GOT3 (cell line): ENCODE measurements at places on chromosomes 11 and 22.

- no peak for DNase-seq
These were observed 48.6 kb downstream of the CADM1 start for GRCh38 chr11:115455613-115456012.

DNA sequence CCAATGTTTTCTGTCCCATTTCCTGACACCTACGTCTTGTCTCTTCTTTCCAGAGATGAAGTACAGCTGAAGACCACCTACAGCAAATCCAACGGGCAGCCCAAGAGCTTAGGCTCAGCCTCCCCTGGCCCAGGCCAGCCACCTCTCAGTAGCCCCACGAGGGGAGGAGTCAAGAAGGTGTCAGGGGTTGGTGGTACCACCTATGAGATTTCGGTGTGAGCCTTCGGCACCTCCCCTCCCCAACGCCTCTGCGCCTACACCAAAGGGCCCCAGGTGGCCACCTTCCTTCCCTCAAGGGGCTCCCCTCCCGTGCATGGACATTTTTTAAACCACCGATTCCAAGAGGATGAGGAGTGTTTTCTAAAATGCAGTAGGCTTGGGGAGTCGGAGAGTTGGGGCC lies 12.2 kb downstream of the MED19 start:
- DNase-seq: no peak

GRCh38 chr11:17764446-17765218 lies 30.1 kb downstream of the KCNC1 start:
- no peak for DNase-seq

- no peak for DNase-seq
These were observed 74.6 kb upstream of the TEAD1 start for GRCh38 chr11:12599408-12600143.

DNA sequence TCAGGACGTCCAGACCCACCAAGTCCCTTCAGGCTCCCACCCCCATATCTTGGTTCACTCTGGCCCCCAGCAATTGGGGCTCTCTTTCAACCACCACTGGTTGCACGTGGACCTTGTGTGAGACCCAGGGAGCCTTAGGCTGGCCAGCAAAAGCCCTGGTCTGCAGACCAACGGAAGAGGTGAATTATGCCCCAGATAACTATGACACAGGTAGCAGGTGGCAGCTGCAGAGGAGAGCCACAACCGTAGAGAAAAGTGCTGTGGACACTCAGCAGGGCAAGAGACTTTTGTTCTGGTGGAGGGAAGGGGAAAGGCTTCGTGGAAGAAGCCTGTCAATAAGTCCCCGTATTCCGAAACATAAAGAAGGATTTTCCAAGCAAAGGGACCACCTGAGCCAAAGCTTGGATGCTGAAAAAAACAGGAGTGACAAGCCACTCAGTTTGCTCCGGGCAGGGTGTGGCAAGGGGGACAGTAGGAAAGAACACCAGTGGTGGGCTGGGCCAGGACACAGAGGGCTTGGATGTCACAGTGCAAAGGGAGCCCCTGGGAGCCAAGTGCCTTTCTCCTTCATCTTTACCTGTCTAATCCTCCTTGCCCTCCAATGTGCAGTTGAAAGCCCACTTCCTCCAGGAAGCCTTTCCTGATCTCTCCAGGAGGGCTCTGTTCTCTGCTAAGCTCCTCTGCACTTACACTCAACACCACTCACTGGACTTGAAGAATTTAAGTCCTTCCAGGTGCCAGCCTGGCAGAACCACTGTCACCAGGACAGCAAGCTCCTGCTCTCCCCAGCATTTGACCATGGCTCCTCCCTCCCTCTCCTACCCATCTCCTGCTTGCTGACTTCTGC lies 264.7 kb downstream of the BUD13 start:
- DNase-seq: no peak

DNA sequence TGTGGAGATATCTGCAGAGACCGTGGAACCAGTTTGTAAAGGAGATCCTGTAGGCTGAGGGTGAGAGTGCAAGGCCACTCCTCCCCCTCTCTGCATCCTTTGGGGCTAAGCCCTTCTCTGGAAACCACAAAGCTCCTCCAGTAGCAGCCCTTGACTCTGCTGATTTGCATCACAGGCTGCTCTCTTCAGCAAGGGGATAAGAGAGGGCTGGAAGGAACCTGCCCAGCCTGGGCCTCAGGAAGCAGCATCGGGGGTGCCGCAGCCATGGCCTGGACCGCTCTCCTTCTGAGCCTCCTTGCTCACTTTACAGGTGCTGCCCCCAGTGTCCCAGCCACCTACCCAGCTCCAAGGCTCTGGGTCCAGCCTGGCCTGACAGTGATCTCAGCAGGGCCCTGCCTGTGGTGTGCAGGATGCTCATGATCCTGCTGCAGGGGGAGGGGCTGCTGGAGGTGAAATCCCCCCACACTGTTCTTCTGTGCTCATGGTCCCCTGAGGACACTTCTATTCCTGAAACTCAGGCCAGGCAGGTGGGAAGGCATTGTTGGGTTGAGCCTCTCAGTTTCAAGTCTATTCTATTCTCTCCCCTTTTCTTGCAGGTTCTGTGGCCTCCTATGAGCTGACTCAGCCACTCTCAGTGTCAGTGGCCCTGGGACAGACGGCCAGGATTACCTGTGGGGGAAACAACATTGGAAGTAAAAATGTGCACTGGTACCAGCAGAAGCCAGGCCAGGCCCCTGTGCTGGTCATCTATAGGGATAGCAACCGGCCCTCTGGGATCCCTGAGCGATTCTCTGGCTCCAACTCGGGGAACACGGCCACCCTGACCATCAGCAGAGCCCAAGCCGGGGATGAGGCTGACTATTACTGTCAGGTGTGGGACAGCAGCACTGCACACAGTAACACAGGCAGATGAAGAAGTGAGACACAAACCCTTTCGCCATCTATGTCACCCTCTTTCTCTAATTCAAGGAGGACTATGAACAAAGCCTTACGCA lies 68.5 kb upstream of the IGLL5 start:
- no peak for DNase-seq

GRCh38 chr22:35352214-35353111 lies 28.4 kb upstream of the HMOX1 start:
- DNase-seq: no peak

DNA sequence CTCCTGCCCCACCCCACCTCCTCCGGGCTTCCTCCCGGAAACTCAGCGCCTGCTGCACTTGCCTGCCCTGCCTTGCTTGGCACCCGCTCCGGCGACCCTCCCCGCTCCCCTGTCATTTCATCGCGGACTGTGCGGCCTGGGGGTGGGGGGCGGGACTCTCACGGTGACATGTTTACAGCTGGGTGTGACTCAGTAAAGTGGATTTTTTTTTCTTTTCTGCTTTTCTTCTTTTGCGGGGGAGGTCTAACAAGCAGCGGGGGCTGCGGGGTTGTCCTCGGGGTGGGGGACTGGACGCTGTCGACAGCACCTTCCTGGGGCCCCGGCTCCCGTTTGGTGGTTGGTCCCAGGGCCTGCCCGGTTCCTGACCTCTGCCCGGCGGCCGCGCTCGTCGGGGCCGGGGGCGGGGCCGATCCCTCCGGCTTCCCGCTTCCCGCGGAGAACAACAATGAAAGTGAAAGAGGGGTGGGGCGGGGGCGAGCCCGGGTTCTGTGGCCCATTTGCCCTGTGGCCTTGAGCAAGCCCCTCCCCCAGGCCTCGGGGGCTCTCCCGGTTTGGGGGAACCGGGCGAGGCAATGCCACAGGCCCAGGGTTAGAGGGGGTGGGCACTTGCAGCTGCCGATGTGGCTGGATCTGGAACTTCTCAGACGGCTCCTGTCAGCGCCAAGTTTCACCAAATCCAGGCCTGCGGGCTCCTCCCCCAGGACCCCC lies 975 bp upstream of the MDK start:
- no peak for DNase-seq

- DNase-seq: no peak
These were observed 552.8 kb upstream of the LRRC4C start for GRCh38 chr11:42012271-42012670.

DNA sequence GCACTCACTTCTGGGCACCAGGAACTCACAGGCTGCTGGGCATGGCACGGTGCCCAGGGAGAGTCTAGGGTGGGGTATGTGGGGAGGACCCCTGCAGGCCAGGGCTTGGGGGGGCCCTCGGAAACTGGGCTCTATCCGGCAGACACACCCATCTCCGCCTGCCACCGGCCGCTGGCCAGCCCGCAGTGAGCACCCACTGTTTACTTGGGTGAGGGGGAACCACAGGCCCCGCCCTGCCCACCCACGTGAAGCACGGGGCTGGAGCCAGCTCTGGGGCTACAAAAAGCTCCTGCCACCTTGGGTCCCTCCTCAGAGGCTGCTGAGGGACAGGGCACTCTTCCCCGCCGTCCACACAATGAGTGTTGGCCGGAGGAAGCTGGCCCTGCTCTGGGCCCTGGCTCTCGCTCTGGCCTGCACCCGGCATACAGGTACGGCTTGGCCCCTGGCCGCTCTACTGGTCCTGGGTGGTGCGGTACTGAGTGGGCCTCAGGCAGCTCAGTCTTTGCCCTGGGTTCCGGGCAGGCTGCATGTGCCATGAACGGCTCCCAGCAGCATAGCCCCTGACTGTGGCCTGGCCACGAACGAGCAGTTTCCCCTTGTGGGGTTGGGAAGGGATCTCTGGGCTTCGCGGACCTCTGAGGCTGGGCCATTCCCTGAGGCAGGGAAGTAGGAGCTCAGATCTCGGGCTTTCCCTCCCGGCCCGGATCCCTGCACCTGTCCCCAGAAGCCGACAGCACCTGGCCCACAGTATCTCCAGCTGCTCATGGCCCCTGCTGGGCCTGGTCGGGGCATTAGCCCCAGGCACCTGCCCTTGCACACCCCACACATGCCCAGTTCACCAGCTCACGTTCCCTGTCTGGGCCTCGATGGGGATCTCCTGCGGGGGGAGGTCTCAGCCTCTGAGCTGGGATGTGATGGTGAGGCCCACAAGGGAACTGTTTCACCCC lies at the start of gene MUC5AC:
Gene MUC5AC, plus strand, starts transcription at position 309 of the 947 bp plus-strand sequence. Its CDS starts 47 bp downstream, at position 356.
- no peak for DNase-seq

GRCh38 chr11:9494316-9494715 lies 33.5 kb downstream of the ZNF143 start:
- DNase-seq: no peak

GRCh38 chr11:120385110-120385509 lies 48.9 kb downstream of the ARHGEF12 start:
- no peak for DNase-seq

- DNase-seq: no peak
These were observed 17.8 kb upstream of the TTC12 start for GRCh38 chr11:113296447-113297205.

- no peak for DNase-seq
These were observed 522 bp downstream of the RHOG start for GRCh38 chr11:3840004-3840869.

DNA sequence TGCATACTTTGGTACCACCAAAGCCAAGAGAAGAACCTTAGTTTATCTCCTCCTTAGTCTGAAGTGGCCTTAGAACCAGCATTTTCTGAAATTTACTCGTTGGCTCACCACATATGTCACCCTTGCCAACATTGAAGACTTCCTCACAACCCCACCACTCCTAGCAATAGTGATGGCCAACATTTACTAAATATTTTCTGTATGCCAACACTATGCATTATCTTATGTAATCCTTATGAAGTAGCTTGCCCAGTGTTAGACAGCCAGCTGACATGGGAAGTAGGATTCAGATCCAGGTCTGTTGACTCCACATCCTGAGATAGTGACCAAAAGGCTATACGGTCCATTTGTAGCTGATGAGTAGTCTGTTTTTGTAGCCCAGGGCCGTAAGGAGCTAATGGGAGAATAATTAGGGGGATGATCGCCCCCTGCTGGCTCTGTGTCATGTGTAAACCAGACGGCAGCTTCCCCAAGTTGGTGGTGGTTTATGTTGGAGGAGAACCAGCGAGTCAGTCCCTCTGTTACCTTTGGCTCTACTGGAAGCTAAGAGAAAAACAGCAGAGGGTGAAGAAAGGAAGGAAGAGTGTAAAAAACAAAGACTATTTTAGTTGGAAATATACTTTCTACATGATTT lies 120.5 kb upstream of the RASSF10 start:
- no peak for DNase-seq

DNA sequence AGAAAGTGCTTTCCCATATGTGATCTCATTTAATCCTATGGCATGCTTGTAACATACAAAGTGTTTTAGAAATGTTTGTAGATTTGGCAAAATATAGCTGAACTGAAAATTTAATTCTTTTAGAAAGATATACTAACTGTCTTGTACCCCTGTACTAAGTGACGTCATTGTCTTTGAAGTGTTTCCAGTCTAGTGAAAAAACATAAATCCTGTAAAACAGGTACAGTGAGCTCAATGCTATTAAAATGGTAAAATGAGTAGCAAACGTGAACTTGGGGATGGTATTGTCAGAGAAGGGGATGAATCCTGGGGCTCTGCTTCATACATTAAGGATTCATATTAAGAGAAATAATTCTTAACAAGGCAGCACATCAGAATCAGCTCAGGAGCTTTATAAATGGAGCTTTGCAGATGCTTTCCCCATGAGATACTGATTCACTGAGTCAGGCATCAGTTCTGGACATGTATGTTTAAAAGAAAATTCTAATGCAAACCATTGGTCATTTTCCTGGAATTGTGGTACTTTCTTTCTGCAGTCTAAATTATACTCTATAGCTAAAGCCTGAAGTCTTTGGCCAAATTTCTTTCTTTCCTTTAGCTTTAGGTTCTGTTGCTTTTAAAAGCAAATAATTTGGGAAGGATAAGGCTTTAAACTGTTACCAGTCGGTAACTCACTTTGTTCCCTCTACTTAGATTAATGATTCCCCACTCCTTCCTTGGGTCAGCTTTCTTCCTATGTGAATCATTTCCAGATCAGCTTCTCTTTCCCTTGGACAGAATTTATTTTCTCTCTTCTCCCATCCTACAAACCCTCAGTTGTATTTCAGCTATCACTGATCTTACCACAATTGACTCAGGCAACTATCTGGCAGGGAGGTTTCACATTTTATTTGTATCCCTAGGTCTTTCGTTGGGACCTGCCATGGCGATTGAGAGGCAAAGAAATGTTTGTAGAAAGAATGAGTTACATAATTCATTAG lies 57.5 kb upstream of the DDI1 start:
- DNase-seq: no peak

- no peak for DNase-seq
These were observed 33.4 kb upstream of the API5 start for GRCh38 chr11:43278193-43278956.

DNA sequence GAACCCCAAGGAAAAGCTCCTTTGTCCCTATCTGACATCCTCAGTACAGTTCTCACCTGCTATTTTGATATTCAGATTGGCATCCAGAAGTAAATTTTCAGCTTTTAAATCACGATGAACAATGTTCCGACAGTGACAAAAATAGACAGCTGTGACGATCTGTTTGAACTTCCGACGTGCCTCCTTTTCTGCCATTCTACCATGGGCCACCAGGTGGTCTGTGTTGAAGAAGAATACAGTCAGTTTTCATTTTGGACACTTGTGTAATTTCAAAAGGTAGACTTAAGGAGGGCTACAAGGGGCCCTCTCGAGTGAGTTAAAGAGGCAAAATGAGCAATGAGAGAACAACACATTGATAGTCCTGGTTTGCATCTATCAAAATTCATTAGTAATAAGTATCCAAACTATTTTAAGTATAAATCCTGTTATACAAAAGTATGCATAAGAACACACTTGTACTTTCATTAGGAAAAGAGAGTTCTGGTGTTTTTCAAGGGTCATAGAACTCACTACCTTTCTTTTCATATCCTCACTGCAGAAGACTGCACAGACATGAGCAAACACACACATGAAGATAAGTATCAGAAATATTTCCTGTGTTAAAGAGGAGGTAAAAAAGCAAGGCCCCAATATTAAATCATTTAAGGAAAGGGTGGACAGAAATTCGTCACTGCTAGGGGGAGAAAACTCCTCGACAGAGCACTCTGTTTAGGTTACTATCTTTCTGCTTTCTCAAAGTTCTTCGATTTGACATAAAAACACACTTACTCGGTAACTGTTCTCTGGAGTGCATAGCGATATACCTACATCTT lies 89.9 kb upstream of the APOA1 start:
- DNase-seq: no peak

- DNase-seq: peak; percentile 42
These were observed 31.8 kb downstream of the CNTF start for GRCh38 chr11:58654079-58654907.

- DNase-seq: no peak
These were observed 261.3 kb upstream of the ARHGAP20 start for GRCh38 chr11:110973401-110973980.
